ENCODE measurements at places on chromosomes 5 and 9.

- peak; percentile 73 for DNase-seq
Observed at GRCh38 chr5:143403593-143404415, at the start of gene NR3C1. NR3C1 (minus strand) TSS chr5:143403686; CDS start chr5:143400839, 2,847 bp downstream.

DNA sequence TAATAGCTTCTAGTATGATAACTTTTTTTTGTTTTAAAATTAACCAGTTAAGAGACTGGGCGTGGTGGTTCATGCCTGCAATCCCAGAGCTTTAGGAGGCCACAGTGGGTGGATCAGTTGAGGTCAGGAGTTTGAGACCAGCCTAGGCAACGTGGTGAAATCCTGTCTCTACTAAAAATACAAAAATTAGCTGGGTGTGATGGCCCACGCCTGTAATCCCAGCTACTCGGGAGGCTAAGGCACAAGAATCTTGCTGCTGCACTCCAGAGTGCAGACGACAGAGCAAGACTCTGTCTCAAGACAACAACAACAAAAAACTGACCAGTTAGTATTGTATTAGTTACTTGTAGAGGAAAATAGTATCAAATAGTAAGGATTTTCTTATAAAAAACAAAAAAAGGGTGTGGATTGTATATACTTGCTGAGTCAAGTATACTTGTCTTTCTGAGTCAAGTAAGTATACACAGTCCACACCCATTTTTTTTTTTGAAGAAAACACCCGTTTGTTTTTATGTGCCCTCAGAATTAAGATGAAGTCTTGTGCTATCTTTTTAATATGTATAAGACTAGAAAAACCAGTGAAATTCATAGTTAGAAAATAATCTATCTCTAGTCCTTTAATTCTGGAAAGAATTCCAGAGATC lies 25.3 kb downstream of the UBAP1 start:
- DNase-seq = no peak

DNA sequence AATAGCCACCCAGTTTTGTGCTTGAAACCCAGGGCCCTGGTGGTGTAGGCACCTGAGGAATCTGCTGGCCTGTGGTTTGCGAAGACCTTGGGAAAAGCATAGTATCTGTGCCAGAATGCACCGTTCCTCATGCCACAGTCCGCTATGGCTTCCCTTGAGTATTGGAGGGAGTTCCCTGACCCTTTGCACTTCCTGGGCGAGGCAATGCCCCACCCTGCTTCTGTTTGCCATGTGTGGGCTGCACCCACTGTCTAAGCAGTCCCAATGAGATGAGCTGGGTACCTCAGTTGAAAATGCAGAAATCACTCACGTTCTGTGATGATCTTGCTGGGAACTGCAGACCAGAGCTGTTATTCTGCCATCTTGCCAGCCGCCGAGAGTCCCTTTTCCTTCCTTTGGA lies 483.5 kb downstream of the AGTPBP1 start:
- DNase-seq = no peak

DNA sequence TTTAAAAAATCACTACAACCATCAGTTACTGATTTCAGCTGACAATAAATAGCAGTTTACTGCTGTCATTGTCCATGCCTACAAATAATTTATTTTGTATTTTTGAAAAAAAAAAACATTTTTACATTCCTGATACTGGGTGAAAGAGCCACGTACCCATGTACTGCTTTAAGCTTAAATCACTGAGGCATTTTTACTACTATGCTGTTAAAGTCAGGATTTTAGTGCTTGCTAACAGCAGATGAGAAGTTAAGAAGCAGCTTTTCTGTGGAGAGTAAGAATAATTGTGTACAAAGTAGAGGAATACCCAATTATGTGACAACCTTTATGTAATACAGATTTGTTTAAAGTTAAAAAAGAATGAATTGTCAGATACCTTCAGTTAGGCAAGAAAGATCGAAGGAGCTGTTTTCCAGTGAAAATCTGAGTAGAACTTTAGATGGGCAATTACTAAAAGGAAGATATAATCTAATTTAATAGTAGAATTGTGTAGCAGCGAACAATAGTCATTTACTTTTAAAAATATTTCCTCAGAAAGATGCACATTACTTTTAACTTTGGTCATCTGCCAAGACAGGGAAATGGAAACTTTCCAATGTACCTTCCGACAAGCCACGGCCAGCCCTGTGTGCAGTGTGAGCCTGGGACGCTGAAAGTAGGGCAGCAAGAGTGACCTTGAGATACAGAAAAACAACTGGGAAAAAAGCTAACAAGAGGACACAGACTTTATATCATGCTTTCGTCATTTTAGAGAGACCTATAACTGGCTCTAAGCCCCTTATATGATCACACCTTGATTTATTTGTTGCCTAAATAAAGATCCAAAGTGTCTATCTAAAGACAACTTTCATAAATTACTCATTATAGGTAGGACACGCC lies 39.9 kb downstream of the RHOBTB3 start:
- no peak for DNase-seq

- DNase-seq = no peak
Observed at GRCh38 chr5:34053133-34053532, 10.1 kb upstream of the C1QTNF3 start.

GRCh38 chr5:112228667-112229066 lies 190.4 kb downstream of the EPB41L4A start:
- DNase-seq = no peak

GRCh38 chr5:67283275-67283987 lies 86.8 kb upstream of the CD180 start:
- DNase-seq = no peak

DNA sequence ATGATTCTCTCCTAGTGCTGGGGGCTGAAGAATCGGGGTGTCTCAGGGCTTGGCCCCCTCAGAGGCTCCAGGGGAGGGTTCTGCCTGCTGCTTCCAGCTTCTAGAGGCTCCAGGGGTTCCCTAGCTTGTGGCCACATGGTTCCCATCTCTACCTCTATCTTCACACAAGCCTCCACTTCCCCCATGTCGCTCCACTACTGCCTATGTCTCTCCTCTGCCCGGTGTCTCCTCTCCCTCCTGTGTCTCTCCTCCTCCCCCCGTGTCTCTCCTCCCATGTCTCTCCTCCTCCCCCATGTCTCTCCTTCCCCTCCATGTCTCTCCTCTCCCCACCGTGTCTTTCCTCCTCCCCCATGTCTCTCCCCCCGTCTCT lies 12.2 kb upstream of the RNU6ATAC start:
- DNase-seq = no peak

GRCh38 chr9:18488886-18489285 lies 14.9 kb downstream of the ADAMTSL1 start:
- no peak for DNase-seq

GRCh38 chr9:105859428-105860091 lies 165.2 kb downstream of the TMEM38B start:
- DNase-seq = no peak

- DNase-seq = no peak
Observed at GRCh38 chr9:17987189-17987588, 408.3 kb downstream of the SH3GL2 start.

DNA sequence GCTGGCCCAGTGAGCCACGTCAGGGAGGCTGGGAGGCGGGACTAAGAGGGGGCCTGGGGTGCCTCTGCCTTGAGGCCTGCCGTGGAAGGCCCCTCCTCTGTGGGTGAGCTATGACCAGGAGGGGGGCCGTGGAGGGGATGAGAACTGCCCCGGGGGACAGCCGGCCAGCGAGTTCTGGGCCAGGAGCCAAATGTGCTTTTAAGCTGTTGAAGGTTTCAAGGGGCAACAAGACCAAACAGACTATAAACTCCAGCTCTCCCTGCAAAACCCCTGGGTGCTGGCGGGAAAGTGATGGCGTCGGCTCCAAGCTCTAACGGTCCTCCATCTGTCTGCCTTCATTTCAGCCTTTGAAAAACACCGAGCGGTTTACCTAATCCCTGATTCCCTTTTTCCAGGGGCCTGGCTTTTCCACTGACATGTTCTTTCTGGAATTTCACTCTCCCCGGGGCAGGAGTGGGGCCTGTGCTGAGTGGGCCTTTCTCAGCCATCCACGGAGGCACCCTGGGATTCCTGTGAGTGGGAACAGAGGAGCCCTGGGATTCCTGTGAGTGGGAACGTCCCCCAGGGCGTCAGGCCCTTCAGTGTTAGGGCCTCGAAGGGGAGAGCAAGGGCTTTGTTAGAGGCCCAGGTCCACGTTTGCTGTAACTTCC lies 65.6 kb downstream of the COL5A1 start:
- peak; percentile 88 for DNase-seq

- no peak for DNase-seq
Observed at GRCh38 chr9:85332487-85332886, 409.3 kb downstream of the AGTPBP1 start.

GRCh38 chr5:1279443-1280151 lies 15.3 kb downstream of the TERT start:
- no peak for DNase-seq

DNA sequence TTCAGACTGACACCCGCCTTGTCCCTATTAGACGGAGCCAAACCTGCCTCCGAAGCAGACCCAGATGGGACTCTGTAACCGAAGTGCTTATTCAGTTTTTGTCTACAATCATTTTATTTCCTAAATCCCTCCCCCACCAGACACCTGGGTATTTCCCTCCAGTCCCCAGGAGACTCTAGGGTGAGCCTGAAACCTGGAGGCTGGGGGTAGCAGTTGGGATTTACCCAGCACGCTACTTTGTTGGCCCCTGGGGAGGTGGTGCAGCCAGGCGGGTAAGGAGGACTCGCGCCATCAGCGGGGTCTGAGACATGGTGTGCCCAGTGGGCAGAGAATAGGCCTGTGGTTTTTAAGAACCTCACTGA lies 1.3 kb upstream of the LHX2 start:
- DNase-seq = peak; percentile 89

GRCh38 chr9:33813712-33814641 lies 3.0 kb upstream of the UBE2R2 start:
- DNase-seq = peak; percentile 14

DNA sequence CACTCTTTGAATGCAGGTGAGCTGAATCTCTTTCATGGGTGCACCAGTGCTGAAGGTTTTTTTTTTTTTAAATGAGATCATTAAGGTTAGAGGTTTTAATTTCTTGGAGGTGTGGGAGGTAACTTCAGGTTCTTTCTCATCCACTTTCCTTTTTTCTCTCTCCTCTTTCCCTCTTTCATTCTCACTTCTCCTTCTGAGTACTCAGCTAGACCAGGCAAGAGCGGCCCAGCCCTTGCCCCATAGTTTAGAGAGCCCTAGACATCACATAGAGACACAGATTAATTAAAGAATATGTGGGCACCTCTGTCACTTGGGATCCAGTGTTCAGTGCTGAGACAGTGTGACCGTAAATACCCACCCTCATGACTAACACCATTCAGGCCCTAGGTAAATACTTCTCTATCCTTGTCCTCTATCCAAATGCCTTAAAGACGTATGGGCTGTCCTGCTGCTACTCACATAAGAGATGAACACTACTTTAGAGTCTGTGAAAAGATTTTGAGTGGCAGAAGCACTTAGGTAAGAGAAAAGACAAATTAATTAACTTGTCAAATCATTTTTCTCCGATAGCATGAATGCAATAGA lies 174.1 kb downstream of the TLE4 start:
- no peak for DNase-seq

DNA sequence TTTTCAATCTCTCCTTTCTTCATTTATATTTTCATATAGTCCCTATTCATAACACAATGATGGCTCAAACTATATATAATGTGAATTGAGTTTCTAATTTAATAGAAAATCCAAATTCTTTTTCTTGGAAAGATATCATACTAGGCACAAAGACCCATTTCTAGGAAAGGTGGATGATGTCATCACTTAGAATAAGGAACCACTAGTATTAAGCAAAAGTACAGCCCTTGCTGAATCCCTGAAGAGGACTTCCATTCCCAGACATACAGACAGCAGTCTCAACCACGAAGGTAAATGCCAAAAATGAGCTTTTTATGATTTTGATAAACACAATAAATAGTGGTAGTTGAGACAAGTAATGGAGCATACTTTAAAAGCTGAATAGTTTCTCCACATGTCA lies 210.0 kb downstream of the FBN2 start:
- DNase-seq = no peak

- DNase-seq = no peak
Observed at GRCh38 chr9:80720579-80720978, 968.8 kb downstream of the TLE1 start.

DNA sequence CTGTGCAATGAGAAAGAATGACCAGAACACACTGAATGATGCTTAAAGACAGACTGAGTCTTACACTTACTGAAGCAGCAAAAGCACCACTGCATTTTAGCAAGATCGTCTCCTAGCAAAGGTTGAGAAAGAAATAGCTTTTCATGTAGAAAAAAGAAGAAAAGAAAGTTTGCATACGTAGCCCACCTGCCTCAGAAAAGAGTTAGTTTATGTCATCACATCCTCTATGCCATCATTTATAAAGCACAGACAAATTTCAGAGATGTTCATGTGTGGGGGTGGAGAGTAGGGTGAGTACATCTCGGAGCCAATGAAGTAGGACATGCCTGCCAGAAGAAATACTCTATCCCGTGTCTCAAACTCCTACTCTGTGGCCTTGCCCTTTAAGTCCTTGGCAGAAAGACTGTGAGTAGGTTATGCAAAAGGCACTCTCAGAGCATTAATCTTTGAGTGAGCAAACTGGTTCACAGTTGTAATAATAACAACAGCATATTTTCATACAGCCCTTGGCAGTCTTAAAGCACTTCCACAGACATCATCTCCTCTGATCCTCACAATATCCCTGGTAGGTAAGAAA lies 22.4 kb downstream of the NRG2 start:
- no peak for DNase-seq

DNA sequence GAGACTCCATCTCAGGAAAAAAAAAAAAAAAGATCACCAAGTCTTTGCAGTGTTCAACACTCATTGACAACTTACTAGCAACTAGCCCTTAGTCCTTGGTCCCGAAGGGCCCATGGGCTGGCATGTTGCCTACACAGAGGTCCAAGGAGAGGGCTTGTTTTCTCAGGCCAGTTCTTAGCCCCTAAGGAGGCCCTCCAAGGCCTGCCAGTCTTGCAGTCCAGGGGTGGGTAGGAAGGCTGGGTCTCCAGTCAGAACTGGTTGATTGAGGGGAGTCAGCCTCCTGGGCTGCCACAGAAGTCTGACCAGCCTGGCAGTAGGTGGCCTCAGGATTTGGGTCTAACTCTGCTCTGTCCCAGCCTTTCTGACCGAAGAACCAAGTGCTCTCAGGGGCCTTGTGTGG lies 32.7 kb downstream of the IER5L start:
- no peak for DNase-seq

DNA sequence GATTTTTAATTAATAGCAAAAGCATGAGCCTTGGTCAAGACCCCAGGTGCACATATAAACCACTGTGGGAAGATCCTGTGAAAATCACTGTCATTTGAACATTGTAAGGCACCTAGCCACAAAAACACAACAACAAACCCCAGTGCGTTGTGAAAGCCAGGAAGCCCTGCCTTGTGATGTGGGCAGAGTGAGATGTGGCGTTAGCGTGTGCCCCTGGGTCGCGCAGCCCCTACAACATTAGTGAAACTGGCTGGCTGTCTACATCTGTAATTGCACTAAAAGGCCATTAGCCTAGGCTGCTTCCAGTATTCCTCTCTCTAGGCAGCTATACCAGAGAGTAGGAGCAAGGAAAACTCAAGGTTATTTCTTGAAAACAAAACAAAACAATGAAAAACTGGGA lies 21.1 kb upstream of the PDZD2 start:
- DNase-seq = no peak

DNA sequence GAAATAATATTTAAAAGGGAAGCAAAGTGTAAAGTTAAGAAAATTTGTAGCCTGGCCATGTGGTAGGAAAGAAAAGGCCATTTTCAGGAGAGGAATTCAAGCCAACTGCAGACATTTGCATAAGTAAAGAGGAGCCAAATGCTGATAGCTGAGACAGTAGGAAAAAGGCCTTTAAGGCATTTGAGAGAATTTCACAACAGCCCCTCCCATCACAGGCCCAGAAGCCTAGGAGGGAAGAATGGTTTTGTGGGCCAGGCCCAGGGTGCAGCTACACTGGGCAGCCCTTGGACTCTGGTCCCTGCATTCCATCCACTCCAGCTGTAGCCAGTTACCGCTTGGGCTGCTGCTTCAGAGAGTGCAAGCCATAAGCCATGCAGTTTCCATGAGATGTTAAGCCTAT lies 1556.8 kb downstream of the EFNA5 start:
- no peak for DNase-seq

Data from NCI-H2171 (cell line).